ENCODE measurements at places on chromosomes 2 and 18.

GRCh38 chr2:217413193-217413592 lies 553.3 kb upstream of the TNP1 start:
- DNase-seq: no peak

GRCh38 chr2:85273738-85274731 lies 53.8 kb downstream of the TGOLN2 start:
- no peak for DNase-seq

DNA sequence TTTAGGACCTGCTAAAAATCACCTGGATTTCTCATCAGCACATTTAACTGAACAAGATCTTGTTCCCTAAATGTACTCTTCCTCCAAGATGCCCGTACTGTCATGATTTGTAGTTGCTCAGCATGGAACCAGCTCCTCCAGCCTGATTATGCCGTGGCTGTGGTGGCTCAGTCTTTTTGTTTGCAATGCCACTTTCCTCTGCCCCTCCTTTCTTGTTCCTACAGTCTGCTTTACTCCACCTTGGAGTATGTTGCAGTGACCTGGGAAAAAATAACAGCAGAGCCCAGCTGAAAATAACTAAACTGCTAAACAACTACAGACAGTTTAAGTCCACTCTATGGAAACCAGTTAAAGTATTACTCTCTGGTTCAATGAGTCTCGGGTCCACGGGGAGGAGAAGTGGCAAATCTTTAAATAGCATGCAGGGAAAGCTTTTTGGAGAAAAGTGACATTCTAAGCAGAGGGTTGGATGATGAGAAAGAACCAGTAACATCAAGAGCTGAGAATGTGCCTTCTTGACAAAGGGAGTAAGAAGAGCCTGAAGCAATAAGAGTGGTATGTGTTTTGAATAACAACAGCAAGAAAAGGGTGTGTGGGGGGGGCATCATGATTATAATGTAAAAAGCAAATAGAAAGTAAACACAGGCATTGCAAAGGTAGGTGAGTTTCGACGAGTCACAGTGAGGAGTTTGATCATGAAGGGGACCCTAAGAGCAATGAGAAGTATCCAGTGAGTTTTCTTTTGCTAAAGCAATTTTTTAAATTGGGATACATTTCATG lies 225.7 kb downstream of the TMX3 start:
- no peak for DNase-seq

- DNase-seq: no peak
Observed at GRCh38 chr2:159616286-159616701, at the start of gene BAZ2B. Gene BAZ2B, minus strand, starts transcription at chr2:159616548. Its CDS starts 137,829 bp downstream, at chr2:159478719.

DNA sequence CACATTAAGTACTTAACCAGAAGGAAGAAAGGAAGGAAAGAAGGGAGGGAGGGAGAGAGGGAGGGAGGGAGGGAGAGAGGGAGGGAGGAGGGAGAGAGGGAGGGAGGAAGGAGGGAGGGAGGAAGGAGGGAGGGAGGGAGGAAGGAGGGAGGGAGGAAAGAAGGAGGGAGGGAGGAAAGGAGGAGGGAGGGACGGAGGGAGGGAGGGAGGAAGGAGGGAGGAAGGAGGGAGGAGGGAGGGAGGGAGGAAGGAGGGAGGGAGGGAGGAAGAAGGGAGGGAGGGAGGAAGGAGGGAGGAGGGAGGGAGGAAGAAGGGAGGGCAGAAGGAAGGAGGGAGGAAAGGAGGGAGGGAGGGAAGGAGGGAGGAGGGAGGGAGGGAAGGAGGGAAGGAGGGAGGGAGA lies 363.3 kb downstream of the MBD2 start:
- no peak for DNase-seq

GRCh38 chr2:27408601-27409320 lies 630 bp downstream of the PPM1G start:
- no peak for DNase-seq

DNA sequence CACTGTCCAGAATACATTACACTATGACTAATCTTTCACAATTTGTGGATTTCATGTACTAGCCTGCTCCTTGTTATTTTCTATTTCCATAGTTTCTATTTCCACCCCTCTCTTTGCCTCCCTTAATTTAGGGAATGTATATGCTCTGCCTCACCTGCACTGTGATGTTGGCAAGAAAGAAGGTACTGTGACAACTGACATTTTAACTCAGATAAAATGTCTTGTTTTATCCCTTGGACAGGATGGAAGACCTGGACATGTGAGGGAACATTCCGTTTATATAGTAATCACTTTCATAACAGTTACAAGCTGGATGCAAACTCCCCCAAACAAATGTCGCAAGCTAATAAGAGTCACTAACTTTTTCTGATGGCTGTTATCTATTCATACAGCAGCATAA lies 21.5 kb upstream of the DSG3 start:
- no peak for DNase-seq

GRCh38 chr2:71452565-71452964 lies 796 bp upstream of the DYSF start:
- no peak for DNase-seq

DNA sequence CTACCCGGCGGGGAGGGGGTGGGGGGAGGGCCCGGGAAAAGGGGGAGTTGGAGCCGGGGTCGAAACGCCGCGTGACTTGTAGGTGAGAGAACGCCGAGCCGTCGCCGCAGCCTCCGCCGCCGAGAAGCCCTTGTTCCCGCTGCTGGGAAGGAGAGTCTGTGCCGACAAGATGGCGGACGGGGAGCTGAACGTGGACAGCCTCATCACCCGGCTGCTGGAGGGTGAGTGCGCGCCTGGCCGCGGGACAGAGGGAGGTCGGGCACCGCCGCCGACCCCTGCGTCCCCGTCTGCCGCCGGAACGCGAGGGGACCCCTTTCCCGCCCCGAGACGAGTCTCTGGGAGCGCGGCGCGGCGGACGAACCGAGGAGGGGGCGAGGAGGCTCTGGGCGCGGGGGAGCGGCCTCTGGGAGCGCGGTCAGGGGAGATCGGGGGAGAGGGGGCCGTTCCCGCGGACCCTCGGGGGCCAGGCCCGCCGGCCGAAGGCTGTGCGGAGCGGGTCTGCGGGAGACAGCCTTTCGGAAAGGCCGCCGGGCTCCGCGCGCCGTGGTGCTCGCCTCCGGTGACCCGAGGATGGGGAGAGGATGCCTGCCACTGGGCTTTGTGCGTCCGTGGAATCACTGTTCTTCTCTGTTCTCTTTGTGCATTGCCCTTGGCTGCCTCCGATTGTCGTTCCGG lies 463 bp downstream of the PPP1CB start:
- peak; percentile 33 for DNase-seq

DNA sequence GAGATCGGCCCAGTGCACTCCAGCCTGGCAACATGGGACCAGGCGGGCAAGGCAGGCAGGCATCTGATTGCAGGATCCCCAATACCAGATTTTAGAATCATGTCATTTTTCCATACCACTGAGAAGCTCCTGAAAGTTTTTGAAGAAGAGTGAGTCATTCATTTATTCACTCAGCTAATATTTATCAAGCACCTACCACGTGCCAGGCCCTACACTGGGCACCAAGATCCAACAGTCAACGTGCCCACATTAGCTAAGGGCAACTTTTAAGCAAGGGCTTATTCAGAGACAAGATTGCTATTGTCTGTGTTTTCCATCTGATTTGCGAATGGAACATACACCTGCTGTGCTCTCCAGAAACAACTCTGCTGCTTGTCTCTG lies 126.8 kb upstream of the LGALSL start:
- DNase-seq: no peak

GRCh38 chr2:135820003-135820618 lies 16.9 kb downstream of the LCT start:
- peak; percentile 81 for DNase-seq

DNA sequence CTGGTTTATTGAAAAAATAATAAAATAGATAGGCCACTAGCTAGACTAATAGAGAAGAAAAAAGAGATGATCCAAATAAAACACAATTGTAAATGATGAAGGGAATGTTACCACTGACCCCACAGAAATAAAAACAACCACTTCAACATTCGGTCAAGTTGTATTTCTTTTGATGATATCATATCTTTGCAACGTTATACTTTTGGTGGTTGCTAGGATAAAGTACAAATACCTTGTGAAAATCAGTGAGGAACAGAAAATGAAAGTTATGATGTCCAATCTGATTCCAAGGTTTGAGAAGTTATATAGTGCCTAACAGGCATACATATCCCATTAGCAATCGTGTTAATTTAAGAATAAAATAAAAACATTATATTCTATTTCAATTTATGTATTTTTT lies 6.6 kb upstream of the ASNSD1 start:
- DNase-seq: no peak

- DNase-seq: no peak
Observed at GRCh38 chr2:237320801-237321560, 93.0 kb downstream of the COL6A3 start.

- no peak for DNase-seq
Observed at GRCh38 chr2:26245810-26246209, 1.1 kb downstream of the HADHB start.

DNA sequence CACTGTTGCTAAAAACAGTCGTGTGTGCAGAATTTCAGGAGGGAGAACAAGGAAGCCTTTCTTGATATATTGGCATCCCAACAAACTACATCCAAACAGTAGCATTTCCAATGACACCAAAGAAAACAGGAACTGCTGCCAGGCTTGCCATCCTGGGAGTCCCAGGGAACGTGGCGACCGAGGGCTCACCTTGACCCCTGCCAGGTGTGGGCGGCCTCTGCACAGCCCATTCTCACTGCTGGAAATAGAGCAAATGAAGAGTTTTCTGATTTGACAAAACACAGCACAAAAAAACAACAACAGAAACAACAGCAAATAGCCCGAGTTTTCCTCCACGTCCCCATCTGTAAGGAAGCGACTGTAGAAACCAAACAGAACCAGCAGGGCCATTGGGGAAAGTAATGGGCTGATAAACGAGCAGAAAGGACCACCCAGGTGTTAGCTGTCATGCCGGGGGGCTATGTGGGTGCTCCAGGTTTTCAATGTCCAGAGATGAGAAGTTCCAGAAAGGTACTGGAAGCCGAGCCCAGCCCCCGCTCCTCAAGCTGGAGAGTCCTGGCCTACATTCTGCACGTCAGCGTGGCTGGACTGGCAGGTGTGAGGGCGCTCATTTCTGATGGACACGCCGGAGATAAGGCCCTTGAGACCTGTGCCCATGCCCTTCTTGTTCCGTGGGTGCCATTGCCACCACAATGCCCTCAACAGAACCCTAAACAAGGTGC lies 80.8 kb downstream of the TWIST2 start:
- no peak for DNase-seq

DNA sequence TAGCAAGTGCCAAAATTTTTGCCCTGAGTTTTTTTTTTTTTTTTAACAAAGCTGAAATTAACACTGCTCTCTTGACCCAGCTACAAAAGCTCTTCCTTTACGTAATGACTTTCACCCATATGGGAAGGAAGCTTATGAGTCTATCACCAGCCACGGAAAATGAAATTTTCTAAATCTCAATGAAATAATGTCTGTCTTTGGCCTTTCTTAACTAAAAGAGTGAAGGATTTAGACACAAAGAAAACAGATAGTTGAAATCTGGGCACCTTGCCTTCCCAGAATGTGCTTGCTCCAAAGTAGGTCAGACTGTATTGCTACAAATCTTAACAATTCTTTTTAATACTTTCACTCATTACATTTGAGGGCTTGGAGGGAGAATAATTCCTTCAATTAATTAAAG lies 180.8 kb upstream of the MGAT5 start:
- DNase-seq: no peak

GRCh38 chr2:135086222-135086621 lies 34.1 kb downstream of the RAB3GAP1 start:
- DNase-seq: no peak

DNA sequence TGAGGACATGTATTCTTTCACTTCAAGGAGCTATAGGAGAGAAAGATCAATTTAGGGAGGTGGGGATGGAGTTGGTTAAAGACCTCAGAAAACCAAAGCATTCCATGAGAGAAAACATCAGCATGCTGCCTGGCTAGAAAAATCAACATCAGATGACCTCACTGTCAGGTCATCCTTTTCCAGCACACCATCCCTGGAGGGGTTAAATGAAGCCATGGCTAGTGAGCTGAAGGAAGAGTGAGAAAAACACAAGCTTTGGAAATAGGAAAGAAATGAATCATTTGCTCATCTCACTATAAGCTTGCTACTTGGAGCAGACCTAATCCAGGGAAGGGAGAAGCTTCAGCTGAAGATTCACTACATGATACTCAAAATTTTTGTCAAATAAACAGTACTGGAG lies 109.5 kb upstream of the ITGB6 start:
- DNase-seq: no peak

DNA sequence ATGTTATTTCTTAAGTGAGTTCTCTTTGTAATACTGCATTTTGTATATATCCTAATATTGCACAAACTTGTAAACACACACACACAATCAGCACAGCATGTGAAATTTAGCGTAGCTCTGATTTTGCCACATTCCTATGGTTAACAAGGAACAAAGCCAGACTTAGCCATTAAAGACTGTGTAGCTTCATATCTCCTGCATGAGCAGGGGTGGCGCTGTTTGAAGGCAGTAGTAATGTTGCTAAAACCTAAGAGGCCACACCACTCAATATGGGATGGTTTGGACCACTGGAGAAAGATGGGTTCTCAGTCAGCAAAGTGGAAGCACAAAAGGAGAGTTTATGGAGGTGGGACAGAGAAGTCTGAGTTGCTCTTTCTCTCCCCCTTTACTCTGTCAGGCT lies 61.1 kb upstream of the RND3 start:
- no peak for DNase-seq

GRCh38 chr18:78976765-78977636 lies 2.6 kb upstream of the SALL3 start:
- no peak for DNase-seq

DNA sequence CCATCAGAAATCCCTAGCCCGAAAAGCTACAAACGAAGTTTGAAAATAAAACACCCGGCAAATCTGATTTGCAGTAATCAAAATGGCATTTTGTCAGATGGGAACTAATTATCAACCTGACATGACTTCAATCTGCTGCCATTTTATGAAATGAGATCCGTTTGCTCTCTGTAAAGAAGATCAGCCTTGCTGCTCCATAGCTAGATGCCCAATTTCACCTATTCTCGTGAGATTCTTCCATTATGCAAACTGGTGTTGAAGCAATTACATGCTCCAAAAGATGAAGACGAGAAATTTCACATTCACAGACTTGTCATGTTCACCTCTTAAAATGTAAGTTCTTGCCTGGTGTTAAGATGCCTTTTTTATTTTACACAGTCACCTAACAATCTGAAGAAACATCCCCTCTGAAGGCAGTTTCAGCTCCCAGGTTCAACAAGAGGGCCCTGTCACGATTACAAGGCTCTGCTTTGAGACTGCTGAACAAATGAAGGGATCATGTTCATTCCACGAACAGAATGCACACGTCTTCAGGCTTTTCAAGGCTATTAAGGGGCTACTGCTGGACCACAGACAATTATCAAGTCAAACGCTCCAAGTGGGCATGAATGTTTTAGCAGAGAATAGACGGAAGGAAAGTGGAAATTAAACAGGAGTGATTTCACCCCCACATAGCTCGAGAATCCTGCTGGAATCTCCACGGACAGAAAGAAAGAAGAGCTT lies 172.6 kb upstream of the PID1 start:
- no peak for DNase-seq

DNA sequence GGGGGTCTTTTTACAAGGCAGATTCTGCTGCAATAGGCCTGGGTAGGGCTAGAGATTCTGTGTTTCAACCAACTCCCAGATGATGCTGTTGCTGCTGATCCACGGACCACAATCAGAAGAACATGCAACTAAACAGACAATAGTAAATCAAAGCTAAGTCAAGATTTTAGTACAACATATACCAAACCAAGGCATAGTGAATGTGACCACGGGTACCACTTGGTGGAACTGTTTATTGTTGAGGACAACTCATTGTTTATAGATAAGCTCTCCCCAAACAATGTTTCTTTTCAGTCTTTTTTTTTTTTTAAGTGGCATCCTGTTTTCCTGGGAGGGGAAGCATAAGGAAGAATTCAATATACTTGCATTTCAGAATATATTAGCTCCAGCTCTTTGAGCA lies 36.0 kb upstream of the DARS1 start:
- no peak for DNase-seq
